ENCODE measurements at places on chromosomes 4 and X.

GRCh38 chr4:171919314-171919713 lies 106.1 kb downstream of the GALNTL6 start:
- no peak for DNase-seq

DNA sequence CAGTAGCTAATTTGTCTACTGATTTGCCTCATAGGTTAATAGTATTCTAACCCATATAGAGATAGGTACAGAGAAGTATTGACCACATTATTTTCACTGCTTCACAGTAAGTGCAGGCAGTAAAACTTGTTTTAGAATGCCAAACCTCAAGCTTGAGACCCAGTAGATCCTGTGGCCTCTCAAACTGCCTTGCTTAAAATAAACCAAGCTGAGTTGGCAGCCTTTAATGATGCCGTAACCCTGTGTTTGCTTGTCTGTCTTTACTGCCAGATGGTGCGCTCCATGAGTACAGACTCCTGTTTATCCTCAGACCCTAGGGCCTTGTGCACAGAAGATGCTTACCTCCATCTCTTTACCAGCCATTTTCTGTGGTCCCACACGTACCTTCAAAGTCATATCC lies 50.8 kb downstream of the ANXA3 start:
- DNase-seq: no peak

GRCh38 chr4:20037745-20038144 lies 214.0 kb upstream of the SLIT2 start:
- DNase-seq: no peak

GRCh38 chr4:25308306-25308705 lies 4.3 kb upstream of the ZCCHC4 start:
- DNase-seq: no peak

GRCh38 chr4:113248320-113248719 lies 198.9 kb downstream of the ANK2 start:
- DNase-seq: no peak

DNA sequence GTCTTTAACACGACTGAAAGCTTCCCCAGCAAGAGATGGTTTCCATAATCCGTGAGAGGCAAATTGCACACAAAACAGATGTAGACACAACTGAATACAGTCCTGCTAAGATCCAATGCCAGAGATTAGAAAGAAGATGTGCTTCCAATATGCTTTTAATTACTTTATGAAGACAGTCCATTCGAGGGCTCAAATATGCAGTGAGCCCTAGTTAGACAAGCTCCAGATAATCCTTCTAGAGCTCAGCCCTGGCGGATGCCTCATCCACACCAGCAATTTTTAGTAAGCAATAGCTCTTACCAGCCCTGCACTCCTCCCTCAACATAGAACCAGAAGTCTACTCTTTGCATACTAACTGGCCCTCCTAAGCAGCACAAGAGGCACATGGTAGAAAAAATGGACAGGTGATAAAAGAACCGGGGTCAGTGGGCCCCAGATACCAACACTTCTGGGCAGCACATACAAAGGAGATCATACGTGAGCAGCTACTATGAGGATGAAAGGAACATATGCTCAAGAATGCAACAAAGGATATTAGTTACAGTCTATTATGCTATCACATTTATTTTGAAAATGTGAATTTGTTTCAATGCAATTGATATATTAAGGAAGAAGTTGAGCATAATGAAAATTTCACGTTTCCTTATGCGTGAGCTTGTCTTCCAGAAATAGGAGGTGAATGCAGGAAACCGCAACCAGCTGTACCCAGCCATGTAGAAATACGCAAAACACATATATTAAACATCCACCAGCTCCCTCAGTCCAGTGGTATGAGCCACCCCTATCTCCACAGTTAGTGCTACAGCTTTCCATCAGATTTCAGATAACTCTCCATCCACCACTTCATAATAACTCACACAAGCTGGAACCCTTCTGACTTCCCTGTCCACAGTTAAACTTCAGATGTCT lies 34.3 kb downstream of the GPC4 start:
- no peak for DNase-seq

GRCh38 chr4:138086611-138087041 lies 155.5 kb downstream of the SLC7A11 start:
- no peak for DNase-seq

- no peak for DNase-seq
Measured at GRCh38 chrX:9937761-9938160, 29.4 kb upstream of the CLDN34 start.

DNA sequence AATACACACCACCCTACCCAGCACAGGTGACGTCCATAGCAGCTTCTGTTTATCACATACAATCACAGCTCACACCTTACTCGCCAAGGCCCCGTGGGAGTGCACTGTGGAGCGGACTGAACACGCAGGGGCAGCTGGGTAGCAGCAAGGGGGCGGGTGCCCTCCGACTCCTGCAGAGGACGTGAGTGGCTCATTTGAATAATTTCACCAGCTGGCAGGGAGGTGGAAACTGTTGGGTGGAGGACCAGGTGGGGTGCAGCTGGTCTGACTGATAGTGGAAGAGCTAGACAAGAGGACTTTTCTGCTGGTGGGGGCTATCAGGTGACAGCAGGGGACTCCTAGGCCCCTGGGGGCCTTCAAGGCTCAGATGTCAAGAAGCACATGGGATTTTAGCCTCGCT lies 16.3 kb downstream of the MAN2B2 start:
- no peak for DNase-seq

GRCh38 chr4:17851959-17852358 lies 41.2 kb downstream of the NCAPG start:
- no peak for DNase-seq

DNA sequence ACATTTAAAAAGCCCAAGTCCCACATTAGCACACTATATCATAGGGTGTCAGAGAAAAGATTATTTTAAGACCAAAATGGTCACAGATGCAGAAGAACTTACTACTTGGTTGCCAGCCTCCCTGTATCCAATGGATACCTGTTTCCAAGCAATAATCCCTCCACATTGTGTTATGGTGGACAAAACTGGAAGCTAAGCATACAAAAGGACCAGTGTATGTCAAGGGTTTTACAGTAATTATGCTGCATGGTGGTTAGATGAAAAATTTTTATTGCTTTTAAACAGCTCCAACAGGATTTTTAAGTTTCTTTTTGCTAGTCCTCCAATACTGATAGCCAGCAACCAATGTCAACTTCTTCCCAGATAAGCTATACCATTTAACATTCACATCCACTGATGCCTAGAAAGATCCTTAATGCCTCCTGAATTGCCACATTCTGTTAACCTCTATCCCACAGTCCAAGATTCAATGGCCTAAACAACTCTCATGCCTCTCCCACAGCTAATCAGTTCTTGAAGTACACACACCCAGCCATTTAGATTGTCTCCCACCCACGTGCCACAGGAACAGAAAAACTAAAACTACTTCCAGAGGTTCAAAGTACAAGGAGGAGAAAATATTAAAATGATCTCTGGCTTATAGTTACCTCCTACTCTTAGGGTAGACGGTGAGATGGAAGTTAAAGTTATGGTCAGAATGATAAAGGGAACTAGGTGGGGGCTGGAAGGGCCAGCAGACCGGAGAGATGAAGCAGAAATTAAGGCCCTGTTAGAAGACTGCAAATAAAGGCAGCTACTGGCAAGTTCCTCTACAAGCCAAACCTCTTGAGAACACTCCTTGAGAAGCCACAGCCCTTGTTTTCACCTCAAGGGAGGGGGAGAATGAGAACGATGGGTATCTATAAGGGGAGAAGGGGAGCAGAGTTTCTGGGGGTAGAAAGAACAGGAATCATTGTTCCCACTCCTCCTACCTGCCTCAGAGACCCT lies 5.5 kb downstream of the MED14 start:
- DNase-seq: no peak

Data from NCI-H1930 (cell line).